Placental epithelial cell (primary cell): ENCODE measurements at places on chromosomes 7 and 10. TPM values are rescaled to one million over a fixed set of nuclear protein-coding genes. Genes with fewer than 3 reads are reported as not detected.

AFAP1L2 gene
- total RNA-seq, result 80.5 and 104 TPM in 2 replicates

CNPY4 gene
- total RNA-seq, result 20.0 and 36.5 TPM in 2 replicates

CRPPA gene
- total RNA-seq, result 1.6 and 3.1 TPM in 2 replicates

ITPRID1 gene
- under 0.01 TPM in 1 of 2 replicates, not detected in the other for total RNA-seq

CCDC7 gene
- 7.3 and 20.4 TPM in 2 replicates for total RNA-seq

CCM2 gene
- total RNA-seq, result 34.9 and 39.9 TPM in 2 replicates

OAT gene
- 140 and 186 TPM in 2 replicates for total RNA-seq

PLAC9 gene
- not detected in 2 replicates for total RNA-seq

GPNMB gene
- 2.0 and 4.9 TPM in 2 replicates for total RNA-seq

ZNF467 gene
- total RNA-seq, result 0.22 and 3.1 TPM in 2 replicates

GJD4 gene
- not detected in 2 replicates for total RNA-seq

JCAD gene
- 40.4 and 43.5 TPM in 2 replicates for total RNA-seq

HMX2 gene
- not detected in 2 replicates for total RNA-seq
